HepG2 (cell line): ENCODE measurements at places on chromosomes 16 and 17.
A peak's percentile ranks its signal among the peaks of the same experiment; 100 is the strongest.

- DNase-seq: peak; percentile 72
Measured at GRCh38 chr16:70395345-70395901, 43.5 kb downstream of the ST3GAL2 start.

DNA sequence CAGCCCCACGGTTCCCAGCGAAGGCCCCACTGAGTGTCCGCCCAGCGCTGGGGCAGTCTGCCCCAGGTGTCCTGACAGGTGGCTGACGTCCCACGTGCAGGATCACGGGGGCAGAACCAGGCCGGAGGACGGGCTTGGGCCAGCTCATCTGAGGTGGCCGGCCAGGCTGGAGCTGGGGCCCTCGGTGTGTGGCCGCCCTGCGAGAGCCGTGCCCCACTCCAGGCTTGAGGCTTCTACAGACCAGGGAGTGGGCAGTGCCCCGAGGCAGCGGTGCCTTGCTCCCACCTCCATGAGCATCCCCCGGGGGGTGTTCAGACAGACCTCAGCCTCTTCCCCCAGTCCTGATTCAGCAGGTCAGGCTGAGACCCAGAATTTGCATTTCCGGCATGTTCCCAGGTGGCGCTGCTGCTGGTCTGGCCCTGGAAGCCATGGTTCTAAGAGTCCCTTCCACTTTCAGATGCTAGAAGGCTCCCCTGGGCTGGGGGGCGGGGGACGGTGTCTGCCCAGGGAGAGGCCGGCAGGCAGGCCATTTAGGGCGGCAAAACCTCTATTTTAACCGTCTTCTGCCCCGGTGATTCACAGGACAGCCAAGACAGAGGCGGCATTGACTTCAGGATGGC is 35.4 kb upstream of the PABPN1L start:
- DNase-seq: no peak

DNA sequence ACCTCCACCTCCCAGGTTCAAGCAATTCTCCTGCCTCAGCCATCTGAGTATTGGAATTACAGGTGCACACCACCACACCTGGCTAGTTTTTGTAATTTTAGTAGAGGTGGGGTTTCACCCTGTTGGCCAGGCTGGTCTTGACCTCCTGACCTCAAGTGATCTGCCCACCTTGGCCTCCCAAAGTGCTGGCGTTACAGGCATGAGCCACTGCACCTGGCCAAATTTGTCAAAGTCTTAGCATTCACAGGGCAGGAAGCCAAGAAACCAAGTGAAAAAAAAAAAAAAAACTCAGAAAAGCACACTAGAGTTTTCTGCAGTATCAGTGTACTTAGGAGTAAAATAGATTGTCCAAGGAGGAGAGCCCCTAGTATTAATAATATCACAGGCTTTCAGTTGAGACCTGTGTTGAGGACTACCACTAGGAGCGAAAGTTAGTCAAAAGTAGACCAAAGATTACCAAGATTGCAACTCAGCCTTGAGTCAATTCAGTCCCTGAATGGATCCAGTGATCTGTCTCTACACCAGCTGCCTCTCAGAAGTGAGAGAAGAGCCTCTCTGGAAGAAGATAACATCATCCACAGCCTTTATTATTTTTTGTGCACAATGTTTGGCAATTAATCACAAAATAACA is 159.7 kb downstream of the CEP112 start:
- no peak for DNase-seq

DNA sequence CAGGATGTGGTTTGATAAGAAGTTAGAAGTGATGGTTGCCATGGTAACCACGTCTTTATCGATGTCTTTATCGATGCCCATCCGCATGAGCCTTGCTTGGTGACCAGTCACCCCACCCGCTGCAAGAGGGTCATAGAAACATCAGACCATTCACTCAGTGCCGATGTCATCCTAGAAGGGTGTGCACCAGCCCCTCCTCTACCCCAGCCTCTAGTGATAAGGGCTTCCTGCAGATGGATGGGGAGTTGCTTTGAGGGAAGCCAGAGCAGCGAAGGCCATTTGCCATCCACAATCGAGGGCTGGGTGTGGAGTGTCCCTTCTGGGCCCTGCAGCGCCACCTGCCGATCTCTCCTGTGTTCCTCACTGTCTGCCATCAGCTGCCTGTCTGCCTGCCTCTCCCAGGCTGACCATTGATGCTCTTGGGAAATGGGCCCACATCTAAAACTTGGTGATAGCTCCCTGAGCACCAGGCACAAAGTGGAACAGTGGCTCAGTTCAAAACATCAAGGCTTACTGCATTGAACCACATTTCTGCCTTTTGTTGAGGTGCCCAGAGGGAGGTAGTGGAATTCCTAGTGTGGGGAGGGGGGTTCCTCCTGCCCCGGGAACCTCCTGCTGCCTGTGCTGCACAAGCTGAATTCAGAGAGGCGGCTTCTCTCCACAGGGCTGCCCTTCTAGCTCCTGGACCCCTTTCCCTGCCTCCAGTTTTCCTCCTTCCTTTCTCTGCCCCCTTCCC is 8.9 kb downstream of the CALB2 start:
- DNase-seq: peak; percentile 55

DNA sequence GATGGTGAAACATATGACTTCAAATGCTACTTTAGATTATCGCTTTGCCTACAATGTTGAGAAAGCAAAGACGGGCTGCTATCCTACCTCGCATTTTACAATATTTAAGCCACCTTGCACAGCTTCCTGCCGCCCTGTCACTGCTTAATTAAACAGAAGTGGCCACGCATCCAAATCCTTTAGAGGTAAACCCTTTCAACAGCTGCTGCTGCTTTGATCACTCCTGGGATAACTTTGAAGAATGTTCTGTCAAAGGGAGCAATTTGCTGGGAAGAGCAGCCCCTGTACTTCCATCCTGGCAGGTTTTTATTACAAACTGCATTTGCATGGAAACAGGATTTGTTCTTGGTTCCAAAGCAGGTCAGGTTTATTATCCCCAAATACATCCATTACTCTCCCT is 24.2 kb upstream of the SSTR2 start:
- no peak for DNase-seq

DNA sequence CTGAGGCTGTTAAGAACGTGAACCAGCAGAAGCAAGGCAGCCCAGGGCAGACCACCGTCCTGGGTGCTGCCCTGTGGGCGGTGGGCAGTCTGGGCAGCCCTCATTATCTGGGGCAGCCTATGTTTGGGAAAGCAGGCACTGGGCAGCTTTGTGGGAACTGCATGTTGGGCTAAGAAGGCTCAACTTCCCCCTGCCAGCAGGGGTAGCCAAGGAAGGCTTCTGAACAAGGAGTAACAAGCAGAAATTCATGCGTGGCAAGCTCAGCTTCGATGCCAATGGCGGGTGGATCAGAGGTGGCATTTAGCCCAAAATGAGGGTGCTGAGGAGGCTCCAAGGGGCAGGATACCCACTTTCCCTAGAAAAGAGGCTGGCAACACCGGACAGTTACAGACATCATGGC is 42.7 kb upstream of the METRNL start:
- no peak for DNase-seq

DNA sequence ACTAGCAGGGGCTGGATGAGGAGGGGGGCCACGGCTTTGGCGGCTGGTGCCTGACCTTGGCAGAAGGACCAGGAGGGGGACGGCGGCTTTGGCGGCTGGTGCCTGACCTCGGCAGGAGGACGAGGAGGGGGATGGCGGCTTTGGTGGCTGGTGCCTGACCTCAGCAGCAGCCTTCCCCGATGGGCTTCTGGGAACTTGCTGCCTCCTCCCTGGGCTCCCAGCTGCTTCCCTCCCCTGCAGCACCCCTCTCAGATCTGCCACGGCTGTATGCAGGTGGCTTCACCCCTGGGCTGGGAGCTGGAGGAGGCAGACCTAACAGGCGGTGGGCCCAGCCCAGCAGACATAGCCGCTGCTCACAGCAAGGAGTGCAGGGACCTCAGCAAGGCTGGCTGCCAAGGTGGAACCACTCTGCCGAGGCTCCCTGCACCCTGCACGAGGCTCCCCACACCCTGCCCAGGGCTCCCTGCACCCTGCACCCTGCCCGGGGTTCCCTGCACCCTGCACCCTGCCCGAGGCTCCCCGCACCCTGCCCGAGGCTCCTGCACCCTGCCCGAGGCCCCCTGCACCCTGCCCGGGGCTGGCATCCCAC is 38.4 kb upstream of the CBFA2T3 start:
- DNase-seq: no peak

DNA sequence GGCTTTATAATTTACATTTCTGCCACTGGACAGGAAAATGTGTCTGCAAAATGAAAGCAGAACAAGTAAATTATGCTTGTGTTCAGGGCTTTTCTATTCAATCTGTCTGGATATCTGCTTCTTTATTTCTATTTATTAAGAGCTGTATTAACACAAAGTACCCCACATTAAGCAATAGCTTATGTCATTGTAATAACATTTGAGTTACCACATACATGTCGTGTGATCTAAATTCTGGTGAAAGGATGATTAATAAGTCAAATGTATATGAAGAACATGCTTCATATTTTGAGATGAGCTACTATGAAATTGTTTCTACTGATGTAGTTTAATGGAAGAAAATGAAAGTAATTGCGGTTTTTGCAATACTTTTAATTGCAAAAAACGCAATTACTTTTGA is 238.2 kb downstream of the KCNJ2 start:
- no peak for DNase-seq

- no peak for DNase-seq
Measured at GRCh38 chr17:43732958-43733357, 25.6 kb downstream of the SOST start.

DNA sequence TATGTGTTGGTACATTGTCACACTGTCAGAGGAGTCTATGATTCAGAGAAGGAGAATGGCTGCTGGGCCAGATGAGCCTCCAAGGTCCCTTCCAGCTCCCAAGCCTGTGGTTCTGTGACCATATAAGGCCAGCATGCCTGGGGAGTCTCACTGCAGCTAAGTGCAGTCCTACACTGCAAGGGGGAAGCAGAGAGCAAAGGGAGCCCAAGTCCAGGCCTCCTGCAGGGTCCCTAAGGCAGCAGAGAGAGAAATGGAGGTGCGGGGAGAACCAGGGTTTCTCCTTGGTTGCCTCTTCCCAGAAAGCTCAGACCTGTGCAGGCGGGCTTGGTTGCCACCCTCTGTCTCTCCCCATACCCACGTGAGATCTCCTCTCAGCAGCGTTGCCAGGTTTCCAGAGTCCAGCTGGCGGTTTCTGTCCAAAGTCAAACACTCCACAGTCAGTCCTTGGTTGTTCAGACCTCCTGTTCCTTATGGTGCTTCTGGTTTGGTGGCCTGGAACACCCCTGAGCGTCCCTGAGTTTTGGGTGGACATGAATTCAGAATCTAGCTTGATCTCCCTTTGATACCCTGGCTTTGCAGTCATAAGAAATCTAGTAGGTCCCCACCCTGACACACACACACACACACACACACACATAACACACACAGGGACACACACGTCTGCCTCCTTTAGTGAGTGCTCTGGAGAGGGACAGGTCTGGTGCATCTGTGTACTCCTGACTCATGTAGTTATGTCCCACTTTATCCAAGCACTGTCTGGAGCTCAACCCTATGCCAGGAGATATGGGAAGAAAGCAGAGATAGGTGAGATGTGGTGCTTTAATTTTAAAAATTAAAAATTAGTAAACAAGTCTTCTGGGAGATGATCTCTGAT is 78.8 kb downstream of the GNAO1 start:
- DNase-seq: peak; percentile 52

GRCh38 chr16:85746460-85747215 is 4.3 kb downstream of the C16orf74 start:
- DNase-seq: no peak

DNA sequence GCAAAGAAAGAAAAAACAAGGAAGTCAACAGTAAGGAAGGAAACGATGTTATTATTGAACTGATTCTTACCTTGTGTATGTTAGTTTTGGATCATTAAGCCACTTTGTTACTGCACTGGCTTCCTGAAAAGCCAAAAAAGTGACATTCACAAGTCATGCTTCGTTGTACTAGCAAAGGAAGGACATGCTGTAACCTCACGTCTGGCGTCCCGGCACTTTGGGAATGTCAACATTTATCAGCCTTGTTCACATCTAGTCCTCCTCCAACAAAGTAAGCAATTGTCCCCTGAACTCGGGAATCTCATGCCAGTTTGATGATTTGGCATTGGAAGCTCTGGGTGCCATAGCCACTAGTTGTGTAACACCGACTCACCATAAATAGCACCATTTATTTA is 731 bp upstream of the MKS1 start:
- peak; percentile 73 for DNase-seq
